GM23248 (cell line): ENCODE measurements at places on chromosomes 3 and 15. TPM values are rescaled to one million over a fixed set of nuclear protein-coding genes. Genes with fewer than 3 reads are reported as not detected.
A peak's percentile ranks its signal among the peaks of the same experiment; 100 is the strongest.

DNA sequence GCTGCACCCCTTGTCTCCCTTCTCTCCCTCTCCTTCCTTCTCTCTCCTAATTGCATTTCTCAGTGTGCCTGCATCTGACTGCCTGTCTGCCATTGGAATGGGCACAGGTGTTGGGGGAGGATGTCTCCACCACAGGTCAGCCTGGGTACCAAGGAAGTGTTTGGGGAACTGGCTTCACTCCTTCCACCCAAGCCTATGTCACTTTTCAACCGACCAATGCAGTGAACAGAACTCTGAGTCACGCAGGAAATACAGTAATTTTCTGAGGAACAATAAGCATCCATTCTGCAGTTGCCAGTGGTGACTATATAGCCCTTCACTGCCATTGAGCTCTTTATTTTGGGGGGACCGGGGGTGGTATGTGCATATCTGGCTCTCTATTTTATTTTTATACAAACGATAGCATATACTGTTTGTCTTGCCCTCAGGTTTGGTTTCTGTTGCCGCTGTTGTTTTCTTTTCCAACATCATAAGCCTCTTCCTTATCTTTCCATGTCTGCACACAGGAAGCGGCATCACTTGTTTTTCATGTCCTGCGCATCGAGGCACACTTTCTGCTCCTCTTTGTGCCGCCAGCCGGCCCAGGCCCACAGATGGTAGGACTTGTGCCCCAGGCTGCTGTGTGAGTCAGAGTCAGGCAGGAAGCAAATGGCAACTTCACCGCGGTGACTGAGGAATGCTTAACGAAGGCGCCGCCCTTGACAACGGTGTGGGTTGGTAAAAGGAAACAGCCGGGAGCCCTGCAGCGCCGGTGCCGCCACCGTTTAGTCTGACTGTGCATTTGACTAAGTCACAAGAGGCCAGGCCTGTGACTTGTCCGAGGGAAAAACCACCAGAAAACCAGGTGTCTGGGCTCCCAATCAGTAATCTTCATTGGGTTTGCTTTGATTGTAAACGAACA lies 21.1 kb upstream of the CDCP1 start:
- peak; percentile 96 for DNase-seq
- H3K4me1 ChIP-seq = peaks cover 31% of the 10 kb centered on the region

RTP1 gene
- not detected in 2 replicates for total RNA-seq

OTOL1 gene
- not detected in 2 replicates for total RNA-seq

DNA sequence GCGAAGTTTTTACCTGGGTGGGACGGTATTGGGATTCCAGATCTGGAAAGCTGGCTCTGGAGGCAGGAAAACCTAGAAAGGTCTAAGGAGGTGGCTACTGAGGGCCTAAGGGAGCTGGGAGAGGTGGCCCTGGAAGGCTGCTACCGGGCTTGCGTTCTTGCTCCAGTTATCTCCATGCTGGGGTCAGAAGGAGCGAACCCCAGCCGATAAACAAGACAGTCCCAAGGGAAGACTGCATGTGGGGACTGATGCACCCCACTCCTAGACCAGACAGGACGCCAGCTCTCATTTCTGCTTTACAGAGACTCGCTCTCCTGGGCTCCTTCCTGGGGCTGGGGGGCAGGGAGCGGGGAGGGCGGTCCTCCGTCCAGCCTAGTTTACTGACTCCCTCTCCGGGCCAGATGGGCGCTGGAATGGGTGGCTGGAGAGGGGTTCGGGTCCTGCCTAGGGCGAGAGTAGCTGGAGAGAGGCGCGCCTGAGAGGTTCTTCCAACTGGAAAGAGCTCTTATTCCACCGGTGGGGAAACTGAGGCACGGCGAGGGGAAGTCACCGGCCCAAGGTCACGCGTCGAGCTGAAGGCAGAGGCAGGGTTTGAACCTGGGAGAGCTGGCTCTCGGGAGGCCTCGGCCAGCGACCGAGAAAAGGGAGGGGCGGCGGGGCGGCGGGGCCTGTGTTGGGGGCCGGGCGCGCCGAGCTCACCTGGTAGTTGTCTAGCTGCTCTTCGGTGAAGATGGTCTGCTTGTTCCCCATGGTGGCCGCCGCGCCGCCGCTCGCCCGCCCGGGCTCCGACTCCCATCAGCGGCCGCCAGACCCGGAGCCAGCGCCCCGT lies 565 bp downstream of the CIB2 start:
- no peak overlapping the region for H3K27ac ChIP-seq
- no peak for DNase-seq
- no peaks in the 10 kb centered on the region for H3K27me3 ChIP-seq
- peaks cover 3% of the 10 kb centered on the region; the same call in 1 of the 2 replicates for H3K4me1 ChIP-seq
- H3K36me3 ChIP-seq = no peaks in the 10 kb centered on the region
- peak overlapping the region; percentile 73 for H3K4me3 ChIP-seq

SNTN gene
- not detected in 2 replicates for total RNA-seq

- no peak overlapping the region for H3K27ac ChIP-seq
- no peaks in the 10 kb centered on the region for H3K27me3 ChIP-seq
- H3K36me3 ChIP-seq = no peaks in the 10 kb centered on the region
- peak; percentile 75 for DNase-seq
- H3K4me1 ChIP-seq = peaks cover 9% of the 10 kb centered on the region
These were observed 39.7 kb upstream of the GADL1 start for GRCh38 chr3:30934208-30934550.

ZBTB11 gene
- 21.4 and 21.5 TPM in 2 replicates for total RNA-seq
